ENCODE measurements at places on chromosomes 5 and 9. TPM values are rescaled to one million over a fixed set of nuclear protein-coding genes. Genes with fewer than 3 reads are reported as not detected.

PCDHB3 gene
- total RNA-seq, result 1.9 TPM

- DNase-seq, result no peak
These were observed 28.9 kb downstream of the TYRP1 start for GRCh38 chr9:12722131-12722530.

DNA sequence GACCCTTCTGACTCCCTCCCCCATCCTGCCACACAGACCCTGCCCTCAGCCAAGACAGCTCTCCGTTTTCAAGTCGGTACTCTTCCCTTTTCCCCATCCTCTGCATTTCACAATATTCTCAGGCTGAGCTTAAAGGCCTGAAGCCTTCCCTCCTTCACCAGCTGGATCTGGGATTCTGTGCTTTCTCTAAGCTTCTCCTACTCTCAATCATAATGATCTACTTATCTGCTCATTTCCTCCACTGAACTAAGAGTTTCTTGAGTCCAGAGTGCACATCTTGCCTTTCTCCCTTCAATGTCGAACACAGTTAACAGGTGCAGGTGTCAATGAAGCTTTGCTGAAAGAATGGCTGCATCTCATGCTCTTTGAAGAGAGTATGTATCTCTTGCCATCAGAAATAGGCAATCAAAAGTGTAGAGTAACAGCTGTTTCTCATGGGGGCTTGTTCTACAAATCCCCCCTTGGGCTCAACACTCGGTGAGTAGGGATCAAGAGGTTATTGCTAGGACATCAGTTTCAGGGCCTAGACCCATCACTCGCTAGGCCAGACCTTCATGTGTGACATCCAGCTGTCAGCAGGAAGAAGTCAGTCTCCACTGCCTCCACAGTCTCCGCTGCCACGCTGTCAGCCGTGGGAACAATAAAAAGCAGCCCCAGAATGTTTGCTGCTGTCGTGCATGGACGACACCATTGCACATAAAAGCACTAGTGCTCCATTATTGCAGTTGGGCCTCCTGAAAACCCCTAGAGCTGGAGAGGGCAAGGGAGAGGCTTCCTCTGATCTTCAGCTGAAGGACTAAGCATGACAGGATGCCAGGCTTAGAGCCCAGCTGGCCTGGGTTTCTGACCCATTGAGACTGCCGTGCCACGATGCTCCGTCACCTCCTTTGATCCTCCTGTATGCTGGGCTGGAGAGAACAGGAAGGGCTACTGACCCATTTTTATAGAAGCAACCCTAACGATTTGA is 23.7 kb downstream of the TRAF1 start:
- no peak for DNase-seq

GRCh38 chr5:149434162-149435014 is 55.3 kb upstream of the IL17B start:
- peak; percentile 73 for DNase-seq

- DNase-seq, result no peak
These were observed 599.5 kb upstream of the PTGER4 start for GRCh38 chr5:40080191-40080590.

- DNase-seq, result no peak
These were observed 107.7 kb downstream of the OSMR start for GRCh38 chr5:38953426-38954012.

GRCh38 chr9:29556317-29556716 is 1983.0 kb upstream of the C9orf72 start:
- no peak for DNase-seq
